Suppressor macrophage treated with lipopolysaccharide for 1 hour (primary cell): ENCODE measurements at places on chromosomes 16 and 17.

DNA sequence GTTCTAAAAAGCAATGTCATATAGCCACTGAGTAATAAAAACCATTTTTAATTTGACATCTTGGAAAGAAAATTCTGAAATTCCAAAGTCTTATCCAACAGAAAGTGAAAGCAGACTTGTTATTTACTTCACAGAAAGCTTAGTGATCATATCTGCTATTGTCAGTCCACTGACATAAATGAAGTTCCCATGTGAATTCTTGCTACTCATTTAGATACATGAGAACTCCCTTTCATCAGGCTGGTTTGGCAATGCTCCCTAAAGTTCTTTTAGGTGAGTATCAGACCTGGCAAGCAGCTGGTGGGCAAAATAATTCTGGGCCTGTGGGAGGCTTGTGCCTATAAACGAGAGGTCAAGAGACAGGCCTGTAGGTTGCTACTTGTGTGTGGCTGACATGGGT is 23.4 kb downstream of the NME2 start:
- no peak for DNase-seq

DNA sequence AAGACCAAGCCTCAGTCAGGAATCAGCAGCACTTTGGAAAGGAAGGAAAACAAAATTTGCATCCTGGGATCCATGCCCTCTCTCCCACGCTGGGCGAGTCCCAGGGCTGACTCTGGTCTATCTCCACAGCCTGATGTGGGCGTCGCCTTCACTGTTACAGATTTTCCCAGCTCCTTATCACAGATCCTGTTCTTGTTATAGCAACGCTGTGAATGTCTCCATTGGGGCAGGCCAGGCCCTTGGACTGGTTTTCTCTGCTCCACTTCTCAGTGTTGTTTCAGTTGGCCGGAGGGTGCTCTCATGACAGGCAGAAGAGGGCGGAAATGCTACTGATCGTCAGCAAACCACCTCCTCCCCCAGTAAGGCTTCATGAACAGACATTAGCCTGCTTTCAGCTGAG is 127.9 kb upstream of the CDH11 start:
- DNase-seq: no peak

DNA sequence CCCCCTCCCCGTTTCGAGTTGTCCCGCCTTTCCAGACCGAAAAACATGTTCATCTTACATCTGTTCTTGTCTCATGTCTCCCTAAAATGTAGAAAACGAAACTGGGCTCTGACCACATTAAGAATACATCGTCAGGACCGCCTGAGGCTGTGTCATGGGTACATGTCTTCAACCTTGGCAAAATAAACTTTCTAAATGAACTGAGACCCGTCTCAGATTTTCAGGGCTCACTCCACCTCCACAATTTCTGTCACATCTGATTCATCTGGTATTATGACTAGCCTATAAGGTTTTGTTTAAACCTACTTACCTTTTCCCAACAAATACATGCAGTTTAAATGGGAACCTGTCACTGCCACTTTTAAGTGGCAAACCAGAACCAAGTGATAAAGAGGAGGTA is 621 bp downstream of the SDR42E1 start:
- no peak for DNase-seq

DNA sequence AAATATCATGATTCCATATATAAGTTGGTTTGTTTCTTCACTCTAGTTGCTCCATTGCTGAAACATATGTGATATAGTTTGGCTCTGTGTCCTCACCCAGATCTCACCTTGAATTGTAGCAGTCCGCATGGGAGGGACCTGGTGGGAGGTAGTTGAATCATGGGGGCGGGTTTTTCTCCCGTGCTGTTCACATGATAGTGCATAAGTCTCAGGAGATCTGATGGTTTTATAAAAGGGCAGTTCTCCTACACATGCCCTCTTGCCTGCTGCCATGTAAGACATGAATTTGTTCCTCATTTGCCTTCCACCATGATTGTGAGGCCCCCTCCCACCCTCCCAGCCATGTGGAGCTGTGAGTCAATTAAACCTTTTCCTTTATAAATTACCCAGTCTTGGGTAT is 915.5 kb downstream of the KCNJ2 start:
- DNase-seq: no peak

GRCh38 chr16:6286176-6286575 is 1046.5 kb upstream of the RBFOX1 start:
- no peak for DNase-seq

GRCh38 chr16:87715658-87716057 is 50.1 kb downstream of the KLHDC4 start:
- no peak for DNase-seq

DNA sequence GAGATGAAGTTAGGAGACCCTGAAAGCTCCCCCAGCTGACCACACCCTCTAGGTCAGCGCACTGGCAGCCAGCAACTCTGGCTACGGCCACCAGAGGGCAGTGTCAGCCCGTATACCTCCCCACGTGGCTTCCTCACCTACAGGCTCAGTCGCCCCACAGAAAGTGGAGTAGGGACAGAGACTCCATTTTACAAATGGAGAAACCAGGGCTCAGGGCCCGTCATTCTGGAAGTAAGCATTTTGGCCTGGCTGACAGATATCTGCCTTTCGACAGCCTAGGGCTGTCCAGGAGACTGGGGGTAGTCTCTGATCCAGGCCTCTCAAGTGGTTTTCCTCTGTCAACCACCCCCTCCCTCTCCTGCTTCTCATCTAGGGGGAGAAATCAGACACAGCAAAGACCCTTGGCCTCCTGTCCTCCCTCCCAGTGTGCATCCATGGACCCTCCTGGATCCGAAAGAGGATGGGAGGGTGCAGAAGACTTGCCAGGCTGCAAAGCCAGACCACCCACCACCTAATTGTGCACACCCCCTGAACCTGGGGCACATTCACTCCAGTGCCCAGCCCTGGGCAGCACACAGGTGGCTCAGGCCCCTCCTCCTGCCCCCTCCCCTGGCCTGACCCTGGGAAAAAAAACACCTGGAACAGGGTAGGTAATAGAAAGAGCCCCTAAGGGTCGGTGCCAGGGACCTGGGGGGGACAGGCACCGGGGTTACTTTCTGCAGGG is 3.8 kb upstream of the HAP1 start:
- DNase-seq: peak; percentile 78

GRCh38 chr17:16013943-16014407 is 14.4 kb downstream of the TTC19 start:
- no peak for DNase-seq

DNA sequence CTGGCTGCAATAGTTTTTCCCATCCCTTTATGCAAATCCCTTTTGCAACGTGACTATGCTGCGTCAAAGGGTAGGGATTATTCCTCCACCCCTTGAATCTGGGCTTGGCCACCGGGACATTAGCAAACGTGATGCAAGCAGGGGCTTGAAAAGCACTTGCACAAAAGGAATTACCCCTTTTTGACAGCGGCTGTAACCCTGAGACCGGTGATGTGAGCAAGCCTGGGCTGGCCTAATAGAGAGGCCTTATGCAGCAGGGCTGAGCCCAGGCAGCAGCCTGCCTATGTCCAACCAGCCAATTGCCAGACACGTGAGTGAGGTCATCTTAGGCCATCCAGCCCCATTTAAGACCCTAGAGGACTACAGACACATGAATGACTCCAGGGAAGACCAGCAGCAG is 30.4 kb upstream of the PAFAH1B1 start:
- no peak for DNase-seq

- DNase-seq: peak; percentile 86
These were observed 58.2 kb downstream of the MAF start for GRCh38 chr16:79542237-79542774.

- DNase-seq: no peak
These were observed 40.7 kb downstream of the CUEDC1 start for GRCh38 chr17:57914273-57915142.

- peak; percentile 40 for DNase-seq
These were observed 25.4 kb downstream of the NGFR start for GRCh38 chr17:49520386-49521087.

DNA sequence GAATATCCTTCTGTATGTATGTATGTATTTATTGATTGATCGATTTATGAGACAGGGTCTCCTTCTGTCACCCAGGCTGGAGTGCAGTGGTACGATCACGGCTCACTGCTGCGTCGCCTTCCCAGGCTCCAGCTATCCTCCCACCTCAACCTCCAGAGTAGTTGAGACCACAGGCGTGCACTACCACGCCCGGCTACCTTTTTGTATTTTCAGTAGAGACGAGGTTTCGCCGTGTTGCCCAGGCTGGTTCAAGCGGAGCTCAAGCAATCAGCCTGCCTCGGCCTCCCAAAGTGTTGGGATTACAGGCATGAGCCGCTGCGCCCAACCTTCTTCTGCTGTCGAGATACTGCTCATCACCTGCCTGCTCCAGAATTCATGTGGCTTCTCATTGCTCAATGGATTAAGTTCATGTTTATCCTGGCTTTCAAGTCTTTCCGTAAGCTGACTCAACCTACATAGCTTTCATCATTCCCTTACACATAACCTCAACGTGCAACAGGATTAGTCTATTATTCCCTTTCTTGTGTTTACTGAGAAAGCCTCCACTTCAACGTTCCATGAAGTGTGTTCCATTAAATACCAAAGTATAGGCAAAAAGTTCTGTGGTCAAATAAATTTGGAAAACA is 13.6 kb downstream of the TAC4 start:
- DNase-seq: no peak

DNA sequence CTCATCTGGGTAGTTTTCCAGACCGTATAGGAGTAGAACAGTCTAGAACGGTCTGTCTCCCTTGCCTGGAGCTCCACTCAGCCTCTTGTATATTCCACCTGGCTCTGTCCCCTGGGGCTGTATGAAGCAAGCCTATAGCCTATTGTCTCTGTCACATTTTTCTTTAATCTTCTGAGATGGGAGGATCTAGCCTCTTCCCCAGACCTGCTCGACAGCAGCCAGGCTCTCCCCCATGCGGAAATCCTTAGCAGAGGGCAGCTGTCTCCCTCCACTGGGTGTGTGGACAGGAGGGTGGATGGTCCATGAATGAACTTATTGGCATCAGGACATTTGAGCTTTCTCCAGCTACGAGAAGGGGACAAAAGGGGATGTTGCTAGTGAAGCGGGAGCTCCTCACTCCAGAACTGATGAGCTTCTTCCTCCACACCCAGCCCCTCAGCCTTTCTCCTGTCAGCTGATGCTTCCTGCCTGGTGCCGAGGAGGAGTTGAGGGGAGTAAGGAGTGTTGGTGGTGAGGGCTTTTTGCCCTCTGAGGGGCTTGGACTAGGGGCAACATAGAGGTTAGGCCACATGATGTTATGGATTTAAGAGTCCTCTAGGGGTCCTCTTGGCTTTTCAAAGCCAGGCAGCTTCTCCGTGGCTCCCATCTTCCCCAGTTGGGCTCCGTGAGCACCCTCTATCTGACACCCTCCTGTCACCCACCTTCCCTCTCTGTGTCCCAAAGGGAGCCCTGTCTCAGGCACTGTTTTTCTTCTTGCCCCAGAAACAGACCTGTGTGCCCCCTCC is 28.0 kb downstream of the ARHGAP23 start:
- DNase-seq: no peak

DNA sequence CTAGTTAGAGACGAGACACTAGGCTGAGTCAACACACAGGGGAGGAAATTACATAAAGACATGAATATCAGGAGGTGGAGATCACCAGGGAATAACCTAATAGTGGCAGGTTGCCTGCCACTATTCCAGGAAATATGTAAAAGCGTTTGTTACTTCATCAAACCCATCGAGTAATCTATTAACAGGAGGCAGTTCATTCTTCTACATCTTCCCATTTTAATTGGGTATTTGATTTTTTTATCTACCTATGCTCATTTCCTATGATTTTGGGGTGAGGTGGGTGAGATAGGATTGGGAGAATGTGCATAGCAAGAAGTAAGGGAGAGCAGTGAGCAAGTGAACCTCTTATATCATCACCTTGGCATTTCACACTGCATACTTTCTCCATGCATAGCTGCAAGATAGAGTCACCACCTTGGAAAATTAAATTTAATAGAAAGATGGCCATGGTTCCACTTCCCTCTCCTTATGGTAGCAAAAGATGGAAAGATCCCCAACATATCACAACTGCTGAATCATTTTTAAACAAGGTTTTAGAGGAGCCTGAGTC is 312.2 kb downstream of the TMEM114 start:
- DNase-seq: no peak

GRCh38 chr17:42979511-42980273 is at the start of gene PTGES3L:
Gene PTGES3L (minus strand): TSS chr17:42980080. CDS start chr17:42980053, 27 bp downstream.
- DNase-seq: peak; percentile 49

GRCh38 chr17:66466840-66467367 is 164.5 kb downstream of the PRKCA start:
- DNase-seq: peak; percentile 57

DNA sequence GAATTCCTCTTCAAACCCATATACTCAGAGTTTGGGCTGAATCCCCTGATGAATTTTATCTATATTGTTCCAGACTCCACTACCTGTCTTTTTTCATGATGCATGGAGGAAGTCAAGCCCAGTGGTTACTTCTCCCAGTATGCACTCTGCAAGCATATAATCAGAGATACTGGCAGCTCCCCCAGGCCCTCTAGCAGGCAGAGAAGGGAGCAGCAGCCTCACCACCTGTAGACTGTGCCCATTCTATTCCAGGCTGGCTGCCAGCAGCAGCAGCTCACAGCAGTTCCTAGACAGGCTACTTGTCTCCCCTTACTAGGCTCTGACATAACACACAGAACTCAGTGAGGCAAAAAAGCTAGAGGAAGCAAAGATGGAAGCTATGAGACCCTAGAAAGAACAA is 3.4 kb downstream of the MKS1 start:
- DNase-seq: no peak

DNA sequence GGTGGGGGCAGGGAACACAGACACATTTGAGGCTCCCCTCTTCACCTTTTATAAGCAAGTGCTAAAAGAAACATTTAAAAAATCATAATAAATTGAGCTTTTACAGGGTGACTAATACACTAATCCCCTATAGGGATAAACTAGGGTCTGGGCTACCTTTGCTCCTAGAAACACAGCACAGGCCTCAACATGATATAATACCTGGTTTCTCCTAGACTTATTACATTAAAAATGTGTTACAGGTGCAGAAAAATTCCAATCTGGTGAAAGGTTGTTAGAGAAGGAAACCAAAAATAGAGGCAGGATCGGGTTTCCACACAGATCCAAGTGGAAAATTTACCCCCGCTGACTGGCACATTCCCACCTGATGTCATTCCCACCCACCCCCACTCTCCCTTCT is 124.7 kb upstream of the NOG start:
- no peak for DNase-seq

- DNase-seq: peak; percentile 54
These were observed 7.1 kb upstream of the SLC5A11 start for GRCh38 chr16:24838554-24839266.

DNA sequence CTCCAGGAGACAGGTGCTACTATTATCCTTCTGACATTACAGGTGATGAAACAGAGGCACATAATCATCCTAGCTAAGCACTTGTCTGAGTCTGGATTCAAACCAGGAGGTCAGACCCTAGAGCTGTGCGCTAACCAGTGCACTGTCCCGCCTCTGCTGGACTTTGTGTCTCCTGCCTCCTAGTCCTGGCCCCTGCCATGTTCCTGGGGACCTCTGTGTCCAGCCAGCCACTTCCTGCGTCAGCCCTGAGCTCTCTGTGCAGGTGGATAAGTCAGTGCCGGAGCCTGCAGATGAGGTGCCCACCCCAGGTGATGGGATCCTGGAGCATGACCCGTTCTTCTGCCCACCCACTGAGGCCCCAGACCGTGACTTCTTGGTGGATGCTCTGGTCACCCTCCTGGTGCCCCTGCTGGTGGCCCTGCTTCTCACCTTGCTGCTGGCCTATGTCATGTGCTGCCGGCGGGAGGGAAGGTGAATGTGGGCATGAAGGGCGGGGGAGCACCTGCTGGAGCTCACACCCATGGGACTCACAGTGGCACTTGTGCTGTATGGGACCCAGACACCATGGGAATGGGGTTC is 4.2 kb downstream of the SGCA start:
- DNase-seq: no peak
